NCI-H1105 treated with DMSO at 0.1 percent for 48 hours (cell line): ENCODE measurements at places on chromosomes 11 and 22.

DNA sequence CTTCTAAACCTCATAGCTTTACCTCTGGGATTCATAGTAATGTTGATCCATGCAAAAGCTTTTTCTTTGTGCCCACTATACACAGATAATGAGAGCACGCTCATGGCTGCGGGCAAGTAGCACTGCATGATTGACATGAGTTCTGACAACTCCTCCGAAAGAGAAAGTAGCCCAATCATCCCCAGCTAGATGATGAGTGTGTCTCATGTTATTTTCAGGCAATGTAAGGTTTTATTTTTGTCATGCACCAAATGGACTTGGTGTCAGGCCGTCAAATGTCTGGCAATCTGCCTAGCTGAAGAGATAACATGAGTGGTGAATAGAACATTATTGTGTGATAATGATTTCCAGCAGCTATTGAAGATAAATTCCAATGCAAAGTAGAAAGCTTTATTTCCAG, 662.6 kb downstream of the NTM start:
- no peak for DNase-seq

GRCh38 chr11:124090996-124091395, 24.3 kb upstream of the VWA5A start:
- DNase-seq: peak; percentile 8

DNA sequence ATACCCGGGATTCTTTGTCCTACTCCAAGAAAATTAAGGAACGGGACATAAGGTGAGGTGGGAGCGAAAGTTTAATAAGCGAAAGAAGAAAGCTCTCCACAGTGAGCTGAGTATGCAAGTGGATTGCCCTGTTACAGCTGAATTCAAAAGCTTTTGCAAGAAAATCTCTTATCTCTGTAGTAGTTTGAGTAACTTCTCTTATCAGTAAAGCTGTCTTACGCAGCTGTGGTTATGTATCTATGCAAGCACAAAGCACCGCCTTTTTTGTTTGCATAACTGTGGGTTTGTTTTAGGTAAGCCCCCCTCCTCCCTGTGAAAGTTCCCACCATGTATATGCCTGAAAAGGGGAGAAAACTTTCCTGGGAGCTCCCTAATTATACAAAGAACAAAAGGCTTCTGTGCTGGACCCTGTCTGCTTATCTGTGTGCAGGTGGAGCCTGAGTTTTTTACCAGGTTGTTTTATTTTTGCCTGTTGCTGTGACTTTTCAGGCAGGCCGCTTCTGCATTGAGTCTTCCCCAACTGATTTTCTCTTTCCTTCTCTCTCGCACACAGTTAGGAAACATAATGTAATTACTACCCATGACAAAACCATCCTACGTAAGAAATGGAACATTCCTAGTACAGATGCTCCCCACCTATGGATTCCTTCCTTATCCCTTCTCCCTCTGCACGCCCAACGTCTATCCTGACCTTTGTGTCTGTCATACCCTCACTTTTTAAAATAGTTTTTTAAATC, 837 bp upstream of the PLAAT5 start:
- DNase-seq: no peak

DNA sequence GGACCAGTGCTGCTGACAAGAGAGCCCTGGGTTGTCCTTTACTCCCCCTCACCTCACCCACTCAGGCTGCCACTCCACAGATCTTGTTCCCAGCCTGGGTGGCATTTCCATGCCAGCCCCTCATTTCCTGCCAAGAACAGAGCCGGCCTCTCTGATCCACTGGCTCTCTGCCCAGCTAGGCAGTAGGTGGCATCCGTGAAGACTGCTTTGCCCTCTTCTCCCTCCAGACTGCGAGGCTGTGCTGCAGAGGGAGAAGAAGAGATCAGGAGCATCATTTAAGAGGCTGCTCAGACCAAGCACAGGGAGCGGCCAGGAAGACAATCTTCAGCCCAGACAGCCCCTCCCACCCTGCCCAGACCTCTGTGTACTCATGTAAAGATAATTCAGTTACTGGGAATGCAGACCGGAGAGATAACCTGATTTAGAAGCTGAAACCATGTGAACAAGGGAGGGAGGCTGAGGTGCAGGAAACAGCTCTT, 126.9 kb upstream of the NCAM1 start:
- peak; percentile 79 for DNase-seq

GRCh38 chr11:14015711-14016110, 53.2 kb downstream of the SPON1 start:
- no peak for DNase-seq

GRCh38 chr11:107682171-107682570, 29.7 kb downstream of the SLN start:
- DNase-seq: no peak

- DNase-seq: peak; percentile 91
Observed at GRCh38 chr11:128772814-128773213, 78.9 kb downstream of the FLI1 start.

DNA sequence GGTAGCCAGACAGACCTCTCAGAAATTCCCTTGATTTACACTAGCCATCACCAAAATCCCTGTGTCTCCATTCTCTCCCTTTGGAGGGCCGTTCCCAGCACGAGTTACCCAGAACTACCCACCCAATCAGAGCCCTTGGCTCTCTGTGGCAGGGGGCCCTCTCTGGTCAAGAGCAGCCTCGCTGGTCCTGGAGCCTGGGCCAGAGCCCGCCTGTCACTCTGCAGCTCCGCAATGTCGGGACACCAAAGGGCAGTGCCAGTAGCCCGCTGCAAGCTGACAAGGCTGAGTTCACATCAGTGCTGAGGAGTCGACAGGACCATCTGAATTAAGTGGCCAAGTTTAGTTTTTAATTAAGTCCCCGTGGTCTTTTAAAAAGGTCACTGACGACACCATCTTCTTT, 241.6 kb downstream of the ST3GAL4 start:
- DNase-seq: no peak

DNA sequence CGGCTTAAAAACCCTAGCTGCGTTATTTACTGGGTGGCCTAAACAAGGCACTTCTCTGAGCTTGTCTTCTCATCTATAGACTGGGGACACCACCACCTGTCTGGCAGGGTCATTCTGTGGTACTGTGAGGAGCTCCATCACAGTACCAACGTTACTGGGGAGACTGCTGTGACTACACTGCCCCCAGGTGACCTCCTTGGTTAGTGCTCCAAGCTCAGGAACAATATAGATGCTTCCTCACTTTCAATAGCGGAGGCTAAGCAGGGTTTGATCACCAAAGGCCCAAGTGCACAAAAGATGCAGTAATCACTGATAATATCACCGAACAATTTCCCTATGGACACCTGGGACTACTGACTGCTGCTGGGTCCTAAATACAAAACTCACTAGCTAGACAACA, 18.8 kb downstream of the PRPF19 start:
- peak; percentile 47 for DNase-seq

DNA sequence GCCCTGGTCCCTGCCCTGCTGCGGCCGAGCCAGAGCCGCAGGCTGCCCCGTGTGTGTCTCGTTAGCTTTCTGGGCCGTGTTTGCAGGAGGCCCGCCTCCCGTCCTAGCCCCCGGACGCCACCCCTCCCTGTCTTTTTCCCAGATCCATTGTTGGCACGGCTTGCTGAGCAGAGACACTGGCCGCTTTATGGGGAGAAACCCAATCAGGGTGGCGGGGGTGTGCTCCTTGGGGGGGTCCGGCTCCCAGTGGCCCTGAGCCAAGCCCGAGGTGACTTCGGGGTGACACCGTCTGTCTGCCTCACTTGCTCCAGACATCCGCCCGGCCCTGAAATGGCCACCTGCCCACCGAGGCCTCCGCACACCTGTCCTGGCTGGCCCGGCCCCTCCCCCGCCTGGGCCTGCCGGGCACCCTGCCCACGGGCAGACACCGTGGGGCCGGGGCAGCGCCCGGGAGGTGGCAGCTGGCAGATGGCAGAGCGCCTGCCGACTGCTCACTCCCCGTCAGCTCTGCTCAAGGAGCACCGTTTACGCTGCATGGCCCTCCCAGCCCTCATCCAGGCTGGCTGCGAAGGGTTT, 43.1 kb upstream of the PPARA start:
- peak; percentile 91 for DNase-seq

DNA sequence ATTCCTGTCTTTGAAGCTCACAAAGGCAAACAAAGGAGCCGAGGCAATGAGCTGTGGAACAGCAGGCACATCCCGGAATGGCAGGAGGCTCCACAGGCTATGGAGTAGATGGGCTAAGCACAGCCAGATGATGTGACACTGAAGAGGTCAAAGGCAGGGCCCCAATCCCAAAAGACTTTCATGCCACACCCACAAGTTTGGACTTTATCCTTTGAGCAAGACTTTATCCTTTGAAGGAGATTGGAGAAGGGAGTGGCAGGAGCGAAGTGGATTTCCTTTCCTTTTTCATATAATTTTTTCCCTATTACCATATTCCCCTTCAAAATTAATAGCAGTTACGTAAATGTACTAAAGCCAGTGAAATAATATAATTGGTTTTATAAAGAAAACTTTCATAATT, 379.4 kb downstream of the CADM1 start:
- DNase-seq: no peak

- no peak for DNase-seq
Observed at GRCh38 chr22:35498026-35498800, 42.4 kb upstream of the RASD2 start.

- DNase-seq: no peak
Observed at GRCh38 chr11:93482556-93482955, 60.6 kb downstream of the SMCO4 start.

DNA sequence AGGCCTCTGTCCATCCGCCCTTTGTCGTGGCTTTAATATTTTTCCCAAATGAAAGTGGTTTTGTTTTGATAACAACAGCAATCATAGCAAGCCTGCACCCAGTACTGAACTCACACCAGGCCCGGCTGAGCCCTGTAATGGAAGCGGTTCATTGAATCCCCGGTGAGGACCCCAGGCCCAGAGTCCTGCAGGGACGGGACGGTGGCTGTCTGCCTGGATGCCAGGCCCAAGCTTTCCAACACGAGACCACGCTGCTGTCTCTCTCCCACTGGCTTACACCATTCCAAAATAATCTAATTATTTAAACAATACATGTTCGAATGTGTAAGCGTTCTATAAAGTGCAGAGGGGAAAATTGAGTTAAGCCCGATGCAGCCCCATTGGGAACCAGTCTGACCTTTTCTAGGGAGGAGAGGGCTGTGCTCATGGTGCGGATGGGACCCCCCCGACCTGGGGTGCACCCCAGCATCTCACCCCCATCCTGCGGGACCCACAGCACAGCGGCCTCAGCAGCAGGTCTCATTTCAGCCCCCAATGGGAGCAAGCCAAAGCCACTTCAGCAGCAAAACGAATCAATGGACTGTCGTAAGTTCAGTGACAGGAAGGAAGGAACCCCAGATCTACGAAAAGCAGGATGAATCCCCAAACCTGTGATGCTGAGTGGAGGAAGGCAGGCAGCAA, 1046.9 kb downstream of the BRD1 start:
- DNase-seq: no peak

GRCh38 chr11:66081505-66081904, 11.4 kb downstream of the PACS1 start:
- DNase-seq: no peak

GRCh38 chr11:62654297-62654696, 1.2 kb upstream of the INTS5 start:
- DNase-seq: no peak

- DNase-seq: no peak
Observed at GRCh38 chr22:48198489-48199459, 1436.3 kb downstream of the TBC1D22A start.

DNA sequence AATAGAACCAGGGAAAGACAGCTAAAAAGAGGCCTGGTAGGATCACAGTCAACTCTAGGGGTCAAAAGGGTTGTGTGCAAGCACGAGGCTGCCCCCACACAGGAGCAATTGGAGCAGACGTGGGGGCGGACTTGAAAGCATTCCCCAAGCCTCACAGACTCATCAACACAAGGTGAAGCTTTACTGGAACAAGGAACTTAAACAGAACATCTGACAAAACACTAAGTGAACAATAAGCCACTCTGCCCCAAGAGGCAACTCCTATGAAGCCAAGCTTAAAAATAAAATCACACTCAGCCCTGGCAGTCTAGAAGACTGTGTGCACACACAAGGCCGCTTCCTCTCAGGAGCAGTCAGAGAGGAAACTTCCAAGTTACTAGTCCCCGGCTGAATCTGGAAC, 32.2 kb upstream of the TEAD1 start:
- DNase-seq: no peak

DNA sequence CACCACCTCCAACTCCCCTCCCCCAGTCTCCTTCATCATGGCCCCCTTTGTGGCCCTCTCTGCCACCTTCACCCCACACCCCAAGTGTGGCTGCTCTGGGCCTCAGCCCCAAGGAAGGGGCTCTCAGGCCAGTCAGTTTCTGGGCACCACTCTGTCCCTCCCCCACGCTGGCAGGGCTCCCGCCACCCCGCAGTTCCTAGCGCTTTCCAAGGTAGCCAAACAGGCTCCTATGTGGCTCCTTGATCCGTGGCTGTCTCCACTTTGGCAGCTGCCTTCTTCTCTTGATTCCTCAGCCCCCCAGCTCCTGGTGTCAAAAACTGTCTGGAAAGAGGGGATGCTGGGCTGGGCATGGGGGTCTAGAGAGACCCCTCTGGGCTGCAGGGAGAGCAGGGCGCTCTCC, 10.4 kb upstream of the CACNA1I start:
- DNase-seq: no peak

- DNase-seq: no peak
Observed at GRCh38 chr22:40553014-40553554, 83.4 kb downstream of the MRTFA start.

GRCh38 chr11:73358071-73358470, 18.1 kb upstream of the RELT start:
- DNase-seq: no peak

DNA sequence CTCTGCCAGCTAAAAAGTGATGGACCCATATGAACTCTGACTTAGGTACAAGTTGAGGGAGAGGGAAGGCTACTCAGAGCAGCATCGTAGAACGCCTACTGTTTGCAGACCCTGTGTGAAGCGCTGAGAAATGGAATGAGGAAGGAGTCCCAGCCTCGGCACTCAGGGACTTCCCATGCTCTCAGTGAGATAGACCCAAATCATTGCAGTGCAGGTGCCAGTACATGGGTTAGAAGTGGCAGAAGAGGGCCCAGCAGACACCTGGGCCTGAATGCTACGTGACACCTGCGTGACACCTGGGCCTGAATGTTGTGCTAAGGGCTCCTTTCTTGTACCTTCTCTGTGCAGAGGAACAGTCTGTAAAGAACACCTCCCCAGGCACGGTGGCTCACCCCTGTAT, 2.6 kb upstream of the PDGFB start:
- no peak for DNase-seq
